ENCODE measurements at places on chromosomes 2 and 18. TPM values are rescaled to one million over a fixed set of nuclear protein-coding genes. Genes with fewer than 3 reads are reported as not detected.

OR6B2 gene
- total RNA-seq: not detected

RGPD4 gene
- total RNA-seq: not detected

PRLH gene
- total RNA-seq: not detected

LMAN2L gene
- total RNA-seq: 20.2 TPM
